ENCODE measurements at places on chromosomes 6 and 20.

DNA sequence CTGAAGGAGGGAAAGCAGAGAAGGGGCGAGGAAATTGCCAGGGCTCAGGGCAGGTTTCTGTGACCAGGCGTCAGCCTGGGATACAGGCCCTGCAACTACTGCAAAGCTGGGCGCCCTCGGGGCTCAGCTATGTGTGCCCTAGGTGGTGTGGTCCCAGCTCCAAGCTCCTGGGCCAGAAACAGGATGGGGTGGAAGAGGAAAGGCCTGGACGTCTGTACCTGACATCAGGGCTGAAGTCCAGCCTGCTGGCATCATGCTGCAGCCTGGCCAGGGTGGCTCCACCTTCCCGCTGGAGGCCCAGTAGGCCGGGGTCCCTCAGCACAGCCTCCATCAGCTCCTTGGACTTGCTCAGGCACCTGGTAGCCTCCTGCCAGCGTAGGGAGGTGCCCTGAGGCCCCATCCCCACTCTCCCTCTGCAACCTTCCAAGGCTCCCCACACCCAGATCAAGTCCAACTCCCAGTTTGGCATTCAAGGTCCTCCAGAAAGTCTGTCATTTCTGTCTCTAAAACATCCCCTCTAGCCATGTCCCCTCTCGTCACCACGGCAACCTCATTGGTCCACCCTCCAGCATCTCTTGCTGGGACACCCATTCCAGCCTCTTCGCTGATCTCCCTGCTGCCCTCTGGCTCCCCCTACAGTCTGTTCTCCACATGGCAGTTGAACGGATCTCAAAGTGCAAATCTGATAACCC, 38.2 kb downstream of the KIAA1755 start:
- DNase-seq: peak; percentile 53

GRCh38 chr6:69957985-69958559, 91.7 kb downstream of the COL19A1 start:
- no peak for DNase-seq

DNA sequence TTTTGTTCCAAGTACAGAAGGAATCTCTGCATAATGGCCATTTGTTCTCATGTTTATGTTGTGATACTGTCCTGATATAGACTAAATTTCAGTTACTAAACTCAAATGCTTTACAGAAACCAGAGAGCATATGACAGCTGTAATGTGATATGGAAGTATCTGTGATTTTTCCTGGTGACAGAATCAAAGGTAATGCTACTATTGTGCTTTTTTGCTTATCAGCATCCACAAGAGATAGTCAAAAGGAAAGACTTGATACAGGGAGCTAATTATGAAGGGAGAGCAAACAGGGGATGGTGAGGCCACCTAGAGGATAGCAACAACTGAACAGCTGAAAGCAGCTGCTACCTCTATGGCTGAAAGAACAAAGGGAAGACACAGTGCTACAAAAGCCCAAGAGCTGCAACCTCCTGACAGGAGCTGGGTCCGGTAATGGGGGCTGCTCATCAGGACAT, 181.4 kb downstream of the PHF3 start:
- DNase-seq: no peak

GRCh38 chr20:63682384-63683139, 13.9 kb upstream of the TNFRSF6B start:
- DNase-seq: no peak

DNA sequence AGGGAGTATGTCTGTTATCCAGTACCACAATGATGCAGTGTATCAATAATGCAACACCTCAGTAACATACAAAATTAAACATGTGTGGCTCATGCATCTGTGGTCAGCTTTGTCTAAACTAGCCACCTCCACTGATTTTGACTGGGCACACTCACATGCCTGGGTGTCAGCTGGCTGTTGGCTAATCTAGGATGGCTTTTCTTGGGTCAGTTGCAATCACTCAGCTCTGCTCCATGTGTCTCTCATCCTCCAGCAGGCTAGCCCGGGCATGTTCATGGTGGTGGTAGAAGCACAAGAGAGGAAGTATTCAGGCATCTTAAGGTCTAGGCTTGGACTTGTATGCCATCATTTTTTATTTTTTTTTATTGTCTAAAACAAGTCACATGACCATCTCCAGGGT, 59.3 kb upstream of the JAG1 start:
- no peak for DNase-seq

GRCh38 chr6:157683707-157684106, 139.3 kb upstream of the SNX9 start:
- no peak for DNase-seq
